Foreskin fibroblast (primary cell): ENCODE measurements at places on chromosomes 3 and 15.
A peak's percentile ranks its signal among the peaks of the same experiment; 100 is the strongest.

GRCh38 chr3:21901484-21901883 is 150.5 kb upstream of the ZNF385D start:
- DNase-seq = no peak

DNA sequence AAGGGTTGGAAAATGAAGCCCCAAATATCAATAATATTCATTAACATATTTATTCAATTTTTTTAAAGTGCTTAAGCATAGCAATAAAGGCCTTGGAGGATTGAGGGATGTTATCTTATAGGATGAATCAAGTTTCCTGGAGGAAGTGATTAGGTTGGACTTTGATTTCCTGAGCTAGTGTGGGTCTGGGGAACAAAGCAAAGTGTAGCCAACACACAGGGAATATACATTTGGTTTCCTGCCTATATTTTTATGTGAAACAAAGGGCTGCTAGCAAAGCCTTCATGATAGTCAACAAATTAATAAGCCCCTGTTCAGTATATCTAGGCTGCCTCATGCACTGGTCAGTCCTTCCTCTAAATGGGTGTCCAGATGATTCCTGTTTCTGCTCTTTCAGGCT is 261.1 kb upstream of the IL12A start:
- no peak for DNase-seq

- peak; percentile 55 for DNase-seq
Observed at GRCh38 chr3:99909714-99910495, 92.2 kb downstream of the CMSS1 start.

DNA sequence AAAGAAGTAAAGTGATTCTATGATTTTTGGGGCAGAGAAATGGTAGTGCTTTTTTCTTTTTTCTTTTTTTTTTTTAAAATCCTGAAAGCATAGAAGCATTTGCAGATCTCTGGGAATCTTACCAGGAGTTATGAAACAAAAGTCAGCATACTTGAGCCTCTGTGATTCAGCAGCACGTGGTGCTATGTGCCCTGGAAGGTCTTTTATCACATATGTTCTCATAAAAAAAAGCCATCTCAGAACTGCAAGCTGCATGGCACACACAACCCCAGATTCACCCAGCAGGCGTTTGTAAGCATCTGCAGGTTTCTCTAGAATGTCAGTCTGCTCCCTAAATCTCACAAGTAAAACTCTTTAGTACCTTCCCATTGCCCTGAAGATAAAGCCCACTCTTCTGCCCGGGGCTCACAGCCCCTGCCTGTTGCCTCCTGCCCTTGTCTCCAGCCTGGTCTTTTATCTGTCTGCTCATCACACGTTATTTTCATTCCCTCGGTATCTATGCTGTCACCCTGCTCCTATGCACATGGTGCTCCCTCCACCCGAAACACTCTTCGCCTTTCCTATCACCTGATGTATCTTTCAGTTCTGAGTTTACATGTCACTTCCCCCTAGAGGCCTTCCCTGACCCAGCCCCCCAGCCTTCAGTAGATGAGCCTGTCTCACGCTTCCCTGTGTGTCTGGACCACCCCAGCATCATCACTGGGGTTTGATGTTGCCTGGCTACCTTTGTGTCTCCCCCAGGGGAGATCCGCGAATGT is 72.4 kb downstream of the CHDH start:
- DNase-seq = peak; percentile 80

DNA sequence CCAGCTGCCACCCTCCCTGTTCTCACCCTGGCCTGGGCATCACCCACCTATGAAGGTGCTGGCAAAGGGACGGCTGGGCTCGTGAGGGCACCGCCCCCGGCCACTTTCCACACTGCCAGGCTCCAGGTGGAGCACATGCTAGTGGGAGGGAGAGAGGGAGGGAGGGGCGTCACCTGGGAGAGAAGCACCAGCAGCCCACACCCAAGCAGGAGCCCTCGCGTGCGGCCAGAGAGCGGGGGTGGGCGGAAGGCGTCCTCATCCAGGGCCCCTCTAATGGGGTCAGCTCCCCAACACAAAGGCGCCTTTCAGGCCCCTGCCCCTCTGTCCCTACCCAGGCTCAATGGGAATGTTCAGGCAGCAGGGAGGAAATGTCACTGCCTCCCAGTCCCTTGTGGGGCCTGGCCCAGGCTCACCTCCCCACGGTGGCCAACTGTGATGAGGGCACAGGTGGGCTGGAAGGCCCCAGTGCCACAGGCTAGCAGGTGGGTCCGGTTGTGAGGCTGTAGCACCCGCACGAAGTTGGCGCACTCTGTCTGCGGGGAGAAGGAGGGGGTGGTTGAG is 3.1 kb downstream of the SEMA3G start:
- no peak for DNase-seq

DNA sequence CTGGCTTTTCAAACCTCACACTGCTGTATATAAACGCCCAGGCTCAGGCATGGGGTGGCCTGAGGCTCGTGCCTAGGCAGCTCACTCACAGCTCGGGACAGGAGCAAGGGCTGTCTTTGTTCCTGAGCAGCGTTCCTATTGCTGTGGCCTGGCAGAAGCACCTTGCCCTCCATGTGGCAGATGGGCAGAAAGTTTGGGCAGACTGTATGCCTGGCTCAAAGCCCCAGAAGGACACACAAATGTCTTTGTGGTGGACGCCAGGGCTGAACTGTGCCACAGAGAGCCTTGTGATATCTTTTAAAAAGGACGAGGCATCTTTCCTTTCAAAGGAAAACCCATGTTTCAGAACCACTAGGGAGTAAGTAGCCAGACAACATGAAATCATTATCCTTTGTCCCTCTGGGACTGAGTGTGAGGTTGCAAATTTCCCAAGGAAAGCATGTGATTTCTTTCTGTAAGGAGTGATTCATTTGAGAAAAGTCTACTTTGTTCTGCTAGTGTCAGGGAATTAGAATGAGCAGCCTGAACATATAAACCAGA is 29.3 kb upstream of the UBE2E1 start:
- DNase-seq = peak; percentile 82

- no peak for DNase-seq
Observed at GRCh38 chr15:64581408-64581761, 121.0 kb downstream of the ZNF609 start.

GRCh38 chr15:89893027-89893426 is 767 bp downstream of the AP3S2 start:
- no peak for DNase-seq

GRCh38 chr3:193313061-193313958 is 65.2 kb downstream of the ATP13A5 start:
- no peak for DNase-seq

DNA sequence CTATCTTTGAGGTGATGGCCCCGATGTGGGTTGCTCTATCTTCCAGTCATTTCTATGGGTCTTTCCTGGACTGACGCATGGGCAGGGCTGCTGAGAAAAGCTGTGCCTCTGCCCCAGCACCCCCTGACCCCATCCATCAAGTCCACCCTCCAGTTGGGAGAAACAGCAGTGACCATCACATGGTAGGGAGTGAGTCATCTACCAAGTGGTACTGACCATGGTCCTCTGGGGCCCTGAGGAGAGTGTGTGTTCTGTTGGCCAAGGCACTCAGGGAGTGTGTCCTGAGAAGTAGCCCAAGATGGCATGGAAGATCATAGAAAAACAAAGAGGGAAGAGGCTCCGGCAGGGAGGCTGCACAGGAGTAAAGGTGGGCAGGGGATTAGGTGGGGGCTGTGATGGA is 1.6 kb upstream of the DNAH1 start:
- no peak for DNase-seq

GRCh38 chr3:135655328-135655727 is 310.2 kb upstream of the PPP2R3A start:
- DNase-seq = no peak

GRCh38 chr3:71450162-71450561 is 133.4 kb downstream of the FOXP1 start:
- no peak for DNase-seq

DNA sequence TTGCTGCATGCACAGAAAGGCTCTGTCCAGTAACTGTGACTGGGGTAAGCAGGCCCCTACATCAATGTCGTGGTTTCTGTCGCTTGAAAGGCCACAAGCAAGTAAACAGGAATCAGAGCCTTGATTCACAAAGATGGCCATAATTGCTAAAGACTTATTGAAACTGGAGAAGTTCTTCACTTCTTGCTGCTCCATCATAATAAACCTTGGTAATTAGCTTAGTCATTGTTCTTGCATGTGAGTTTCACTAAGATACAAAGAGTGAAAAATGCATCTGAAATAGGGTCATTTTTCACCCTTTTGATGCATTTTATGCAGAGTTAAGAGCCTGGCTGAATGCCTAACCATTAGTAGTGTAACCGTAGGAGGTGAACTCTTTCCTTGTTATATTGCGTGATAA is 3.2 kb downstream of the SEMA6D start:
- DNase-seq = peak; percentile 33

- DNase-seq = no peak
Observed at GRCh38 chr15:99668533-99669182, 64.6 kb downstream of the LYSMD4 start.

DNA sequence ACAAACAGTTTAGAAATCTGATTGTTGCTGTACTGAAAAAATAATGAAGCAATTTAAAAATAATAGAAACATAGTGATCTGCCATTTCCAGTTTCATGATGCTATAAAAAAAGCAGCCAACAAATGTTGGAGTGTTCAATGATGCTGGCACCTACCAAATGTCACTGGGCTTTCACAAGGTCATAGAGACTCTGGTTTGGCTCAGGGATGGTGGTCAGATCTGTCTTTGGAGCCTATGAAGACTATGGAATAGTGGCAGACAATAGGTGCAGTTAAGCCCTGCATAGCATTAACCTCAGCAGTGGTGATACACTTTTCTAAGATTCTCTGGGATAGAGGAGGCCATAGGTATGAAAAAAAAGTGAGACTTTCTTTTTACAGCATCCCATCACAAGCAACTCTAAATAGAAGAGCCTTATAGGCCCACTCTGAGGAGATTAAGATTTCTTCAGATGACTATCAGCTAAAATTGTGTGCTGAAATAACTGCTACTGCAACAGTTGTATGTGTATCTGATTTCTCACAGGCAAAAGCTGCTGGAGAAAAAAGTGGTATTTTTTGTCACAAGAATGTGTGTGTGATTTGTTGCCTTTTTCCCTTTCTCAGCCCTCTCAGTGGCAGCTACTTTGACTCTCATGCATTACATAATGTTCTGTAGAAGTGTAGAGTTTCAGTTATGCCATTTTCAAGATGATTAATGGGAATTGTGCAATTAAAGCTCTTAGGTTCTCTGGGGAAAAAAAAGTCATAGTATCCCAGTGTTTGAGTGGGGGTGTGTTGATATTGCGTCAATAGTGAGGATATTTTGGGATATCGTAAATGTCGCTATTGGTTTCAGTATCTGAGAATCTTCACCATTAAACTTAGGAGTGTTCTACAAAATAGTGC is 137.4 kb downstream of the MBNL1 start:
- peak; percentile 81 for DNase-seq

DNA sequence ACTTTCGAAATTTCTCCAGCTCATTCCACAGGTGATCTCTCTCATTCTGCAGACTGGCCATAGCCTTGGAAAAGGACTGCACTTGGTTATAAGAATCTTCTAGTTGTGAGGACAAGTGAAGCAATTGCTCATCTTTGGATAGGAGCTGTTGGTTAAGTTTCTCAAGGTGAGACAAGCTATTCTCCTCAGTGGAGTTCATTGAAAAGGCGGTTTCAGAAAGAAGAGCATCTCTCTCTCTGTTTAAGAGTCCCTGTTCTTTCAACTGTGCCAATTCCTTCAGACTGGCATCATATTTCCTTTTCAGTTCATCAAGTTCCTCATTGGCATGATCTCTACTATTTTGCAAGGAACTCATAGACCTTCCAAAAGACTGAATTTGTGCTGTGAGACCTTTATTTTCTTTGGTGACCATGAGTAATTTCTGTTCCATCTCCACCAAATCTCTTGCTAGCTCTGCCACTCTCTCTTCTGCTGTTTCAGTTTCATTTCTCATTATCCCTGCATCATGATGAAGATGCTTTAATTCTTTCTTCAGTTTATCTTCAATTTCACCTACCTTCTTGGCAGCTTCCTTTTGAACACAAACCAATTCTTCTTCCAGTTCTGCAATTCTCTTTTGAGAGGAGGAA is 30.2 kb upstream of the HCLS1 start:
- no peak for DNase-seq

DNA sequence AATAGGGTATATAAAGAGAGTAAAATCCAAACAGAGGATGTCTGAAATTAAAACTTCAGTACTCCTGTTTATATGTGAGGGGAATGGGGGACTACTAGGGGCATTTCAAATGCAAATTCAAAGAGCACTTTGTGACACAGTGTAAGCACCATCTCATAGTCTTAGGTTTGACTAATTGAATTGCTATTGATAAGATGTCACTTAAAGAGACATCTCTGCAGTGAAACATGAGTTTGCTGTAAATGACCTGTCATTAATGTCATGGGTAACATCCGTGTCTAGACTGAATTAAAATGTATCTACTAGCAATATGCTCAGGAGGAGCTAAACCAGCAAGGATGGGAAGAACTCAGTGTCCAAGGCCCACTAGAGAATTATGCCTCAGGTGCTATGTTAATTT is 41.0 kb downstream of the ROBO1 start:
- DNase-seq = no peak

GRCh38 chr15:92813485-92813884 is 86.6 kb upstream of the CHD2 start:
- no peak for DNase-seq

- DNase-seq = no peak
Observed at GRCh38 chr3:10623578-10624275, 118.3 kb upstream of the ATP2B2 start.

GRCh38 chr3:46882377-46883053 is 5.0 kb downstream of the PTH1R start:
- peak; percentile 20 for DNase-seq

GRCh38 chr3:17176757-17177156 is 292.0 kb downstream of the PLCL2 start:
- no peak for DNase-seq
